Renal cortex interstitium (tissue), 15 donors: ENCODE measurements at places on chromosomes 13 and 19. TPM values are rescaled to one million over a fixed set of nuclear protein-coding genes. Genes with fewer than 3 reads are reported as not detected.

GRCh38 chr19:17633700-17634099 lies 54.5 kb downstream of the UNC13A start:
- no peak for DNase-seq

DNA sequence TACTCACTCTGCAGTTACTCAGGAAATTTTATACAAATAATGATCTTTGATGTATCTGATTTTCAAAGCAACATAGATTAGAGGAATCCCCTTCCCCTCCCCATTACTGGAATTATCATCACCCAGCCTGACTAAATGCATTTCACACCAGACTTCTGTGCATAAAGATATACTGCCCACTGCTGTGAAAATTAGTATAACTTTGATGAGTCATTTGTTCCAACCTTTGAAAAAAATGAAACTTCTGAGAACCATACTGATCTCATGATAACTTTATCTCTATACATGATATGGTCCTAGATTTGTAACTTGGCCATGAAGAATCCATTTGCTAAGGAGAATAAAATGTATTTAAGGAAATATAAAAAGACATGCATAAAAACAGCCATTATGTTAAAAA lies 63.9 kb downstream of the GPC6 start:
- no peak for DNase-seq

The GZMM gene
- 0.29 TPM for polyA plus RNA-seq

The ZNF780B gene
- polyA plus RNA-seq = 22.8 TPM

The PRODH2 gene
- 28.7 TPM for polyA plus RNA-seq

- peak; percentile 7 for DNase-seq
These were observed 830.2 kb upstream of the SPRY2 start for GRCh38 chr13:81171065-81171647.

DNA sequence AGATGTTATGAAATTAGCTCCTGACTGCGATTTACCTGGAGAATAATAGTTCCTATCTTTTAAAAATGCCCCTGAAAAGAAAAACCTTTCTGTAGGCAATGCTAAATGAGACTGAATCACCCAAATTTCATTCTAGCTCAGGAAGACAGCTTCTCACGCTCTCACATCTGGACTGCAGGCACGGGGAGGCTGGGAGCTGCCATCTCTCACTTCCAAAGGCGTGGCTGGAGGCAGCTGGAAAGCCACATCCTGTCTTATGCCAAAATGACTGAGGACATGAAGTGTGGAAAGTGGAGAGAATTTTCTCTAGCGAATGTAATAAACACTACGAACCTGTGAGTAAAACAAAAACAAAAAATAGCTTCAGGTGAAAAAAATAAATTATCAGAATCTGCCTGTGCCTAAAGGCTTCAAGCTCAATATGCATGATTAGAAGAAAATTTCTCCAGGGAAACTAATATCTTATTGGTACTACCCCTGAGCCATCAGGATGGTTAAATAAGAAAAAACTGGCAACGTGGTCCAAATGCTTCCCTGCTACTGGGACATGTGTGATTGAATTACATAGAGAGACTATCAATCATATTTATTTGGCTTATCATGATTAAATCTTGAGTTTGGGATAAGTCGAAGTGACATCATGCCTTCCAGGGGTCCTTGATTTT lies 58.1 kb upstream of the UBL3 start:
- DNase-seq = no peak

DNA sequence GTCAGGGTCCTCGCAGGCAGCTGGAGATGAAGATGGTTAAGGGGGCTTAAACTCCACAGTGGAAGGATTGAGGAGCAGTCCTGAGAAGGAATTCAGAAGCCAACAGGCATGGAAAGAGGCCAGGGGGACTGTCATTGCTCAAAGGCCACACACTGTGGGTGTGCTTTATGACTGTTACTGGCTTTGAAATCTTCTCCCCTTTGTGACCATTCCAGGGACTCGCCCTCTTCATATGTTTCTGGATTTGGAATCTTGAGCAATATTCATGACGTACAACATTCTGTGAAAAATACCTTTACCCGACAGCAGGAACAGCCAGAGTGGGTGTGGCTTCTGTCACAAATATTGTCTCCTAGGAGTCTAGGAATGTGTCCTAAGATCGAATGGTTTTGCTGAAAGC lies 16.6 kb downstream of the CEACAM7 start:
- no peak for DNase-seq

The GIPR gene
- 1.6 TPM for polyA plus RNA-seq

DNA sequence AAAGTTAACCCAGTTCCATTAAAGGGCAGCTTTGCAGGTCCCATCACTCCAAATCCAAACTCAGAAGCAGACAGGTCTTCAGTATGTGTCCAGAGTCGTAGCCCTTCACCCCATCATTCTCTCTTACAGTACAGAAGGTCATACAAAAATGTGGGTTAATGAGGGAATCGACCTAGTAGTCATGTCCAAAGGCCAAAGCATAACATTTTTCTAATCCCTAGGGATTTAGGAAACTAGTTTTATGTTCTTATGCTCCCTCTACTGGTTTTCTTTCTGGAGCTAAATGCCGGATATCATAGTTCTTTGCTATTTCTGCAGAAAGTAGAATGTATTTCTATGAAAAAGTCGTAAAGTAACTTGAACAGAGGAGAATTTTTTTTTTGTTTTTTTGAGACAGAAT lies 72.2 kb downstream of the DHRS12 start:
- DNase-seq = no peak

The ZNF723 gene
- 0.09 TPM for polyA plus RNA-seq

- DNase-seq = no peak
These were observed 174.0 kb downstream of the DCT start for GRCh38 chr13:94305463-94305862.

- no peak for DNase-seq
These were observed 9.9 kb upstream of the FPR3 start for GRCh38 chr19:51784922-51785690.

GRCh38 chr13:97308735-97309429 lies 86.7 kb downstream of the MBNL2 start:
- DNase-seq = no peak

GRCh38 chr19:33809960-33810359 lies 13.3 kb downstream of the KCTD15 start:
- DNase-seq = no peak

The WDR88 gene
- polyA plus RNA-seq = 1.3 TPM

The C13orf42 gene
- 0.47 TPM for polyA plus RNA-seq

- no peak for DNase-seq
These were observed 364.7 kb downstream of the ENOX1 start for GRCh38 chr13:43422116-43422515.

DNA sequence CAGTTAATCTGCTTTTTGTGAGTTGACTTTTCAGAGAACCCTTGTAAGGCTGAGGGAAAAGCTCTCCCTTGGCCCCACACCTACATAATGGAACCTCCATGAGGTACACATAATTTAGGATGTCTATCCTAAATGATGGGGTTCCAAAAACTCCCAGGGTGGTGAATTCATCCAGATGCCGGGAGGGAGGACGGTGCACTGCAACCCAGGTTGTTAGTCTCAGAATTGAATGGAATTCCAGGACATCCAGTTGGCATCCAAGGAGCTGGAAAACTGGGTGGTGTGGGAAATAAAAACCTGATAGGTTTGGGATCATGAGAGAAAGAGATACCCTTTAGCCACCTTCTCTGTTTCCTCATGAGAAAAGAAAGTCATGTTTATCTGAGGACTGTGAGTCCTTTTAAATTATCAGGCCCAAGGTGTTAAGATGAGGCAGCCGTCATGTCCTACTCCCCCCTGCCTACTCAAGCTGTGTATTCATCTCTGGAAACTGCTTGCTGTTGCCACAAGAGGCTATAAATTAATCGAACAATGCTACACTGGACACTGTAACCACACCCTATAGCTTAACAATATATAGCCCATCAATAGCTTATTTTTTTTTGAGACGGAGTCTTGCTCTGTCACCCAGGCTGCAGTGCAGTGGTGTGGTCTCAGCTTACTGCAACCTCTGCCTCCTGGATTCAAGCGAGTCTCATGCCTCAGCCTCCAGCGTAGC lies 49.5 kb downstream of the C13orf46 start:
- DNase-seq = no peak

- DNase-seq = no peak
These were observed 35.3 kb upstream of the CD177 start for GRCh38 chr19:43318203-43318602.

DNA sequence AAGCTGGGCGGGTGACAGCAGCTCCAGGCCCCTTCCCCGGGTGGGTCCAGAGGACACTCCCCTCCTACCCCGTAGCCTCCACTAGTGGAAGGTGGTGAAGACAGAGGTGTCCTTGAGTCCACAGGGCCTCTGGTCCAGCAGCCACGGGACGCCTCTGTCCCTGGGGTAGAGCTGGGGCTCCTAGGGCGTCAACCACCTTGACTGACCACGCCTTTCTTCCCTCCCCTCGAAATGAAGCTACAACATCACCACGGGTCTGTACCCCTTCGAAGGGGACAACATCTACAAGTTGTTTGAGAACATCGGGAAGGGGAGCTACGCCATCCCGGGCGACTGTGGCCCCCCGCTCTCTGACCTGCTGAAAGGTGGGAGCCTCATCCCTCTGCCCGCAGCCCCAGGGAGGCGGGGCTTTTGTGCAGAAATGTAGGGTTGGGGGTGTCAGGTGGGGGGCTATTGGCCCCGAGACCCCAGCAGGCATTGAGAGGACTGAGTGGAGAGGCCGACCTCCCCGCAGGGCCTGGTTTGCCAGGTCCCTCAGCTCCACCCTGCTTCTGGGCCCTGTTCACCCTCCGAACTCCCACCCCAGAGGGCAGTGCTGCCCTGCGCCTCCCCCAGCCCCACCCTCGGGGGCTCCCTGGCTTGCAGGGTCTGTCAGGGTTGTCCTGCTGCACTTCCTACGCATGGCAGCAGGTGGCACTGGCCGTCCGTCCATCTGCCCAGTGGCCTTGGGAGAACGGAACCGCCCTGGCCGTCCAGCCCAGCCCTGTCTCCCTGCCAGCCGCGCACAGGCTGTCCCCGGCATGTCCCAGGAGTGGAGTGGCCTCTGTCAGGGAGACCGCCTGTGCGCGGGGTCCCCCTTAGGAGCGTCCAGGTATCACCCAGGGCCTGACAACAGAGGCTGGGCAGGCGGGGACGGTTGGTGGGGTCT lies 15.7 kb downstream of the STK11 start:
- no peak for DNase-seq

The PSG11 gene
- polyA plus RNA-seq = 0.30 TPM

DNA sequence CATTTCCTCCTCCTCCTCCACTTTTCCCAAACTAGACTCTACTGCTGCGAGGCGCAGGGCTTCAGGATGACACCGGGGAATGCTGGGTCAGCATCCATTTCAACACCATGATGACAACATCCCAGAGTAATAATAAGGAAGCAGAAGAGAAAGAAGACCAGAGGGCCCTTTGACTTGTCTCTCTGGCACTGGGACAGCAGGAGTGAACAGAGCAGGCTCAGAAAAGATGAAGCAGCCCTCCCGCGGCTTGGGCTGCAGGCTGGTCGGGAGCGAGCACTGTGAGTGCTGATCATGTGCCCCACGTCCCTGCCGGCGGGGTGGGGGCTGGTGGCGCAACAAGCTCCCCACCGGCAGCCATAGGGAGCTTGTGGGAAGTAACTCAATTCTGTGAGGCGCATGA lies 30.5 kb downstream of the RANBP3 start:
- DNase-seq = no peak

DNA sequence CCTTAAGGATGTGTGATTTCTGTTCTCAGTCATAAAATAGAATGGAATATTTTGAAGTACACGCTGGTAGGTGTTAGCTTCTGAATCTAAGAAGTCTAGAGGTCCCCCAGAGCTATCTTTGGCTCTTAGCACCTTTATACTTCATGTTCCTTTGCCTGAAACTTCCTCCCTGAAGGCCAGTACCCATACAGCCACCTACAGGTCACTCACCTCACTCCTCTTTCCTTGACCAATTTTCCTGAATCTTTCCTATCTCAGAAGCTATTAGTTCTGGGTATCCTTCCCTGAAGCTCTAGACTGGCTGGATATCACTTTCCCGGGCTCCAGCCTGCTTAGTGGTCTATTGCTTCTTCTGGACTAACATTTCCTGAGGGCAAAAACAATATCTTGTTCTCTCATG lies 93.4 kb upstream of the EDNRB start:
- DNase-seq = no peak

The ATP4B gene
- 0.89 TPM for polyA plus RNA-seq

DNA sequence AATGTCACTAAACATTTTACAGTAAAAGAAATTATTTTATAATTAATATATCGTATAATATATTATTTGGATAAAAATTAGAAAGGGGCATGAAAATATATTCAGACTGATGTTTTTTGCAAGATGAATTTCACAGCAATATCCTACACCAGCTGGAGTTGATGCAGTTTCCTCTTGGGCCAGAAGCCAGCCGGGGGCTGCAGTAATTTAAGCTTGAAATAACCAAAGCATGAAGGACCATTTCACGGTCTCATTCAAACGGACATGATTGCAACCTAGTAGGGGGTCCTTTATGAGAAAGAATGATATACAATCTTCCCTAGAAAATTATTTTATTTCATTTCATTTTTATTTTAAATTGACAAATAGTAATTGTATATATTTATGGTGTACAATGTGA lies 797.2 kb upstream of the PCDH9 start:
- no peak for DNase-seq

The ERICH6B gene
- polyA plus RNA-seq = 2.4 TPM

The AMH gene
- polyA plus RNA-seq = 0.28 TPM

DNA sequence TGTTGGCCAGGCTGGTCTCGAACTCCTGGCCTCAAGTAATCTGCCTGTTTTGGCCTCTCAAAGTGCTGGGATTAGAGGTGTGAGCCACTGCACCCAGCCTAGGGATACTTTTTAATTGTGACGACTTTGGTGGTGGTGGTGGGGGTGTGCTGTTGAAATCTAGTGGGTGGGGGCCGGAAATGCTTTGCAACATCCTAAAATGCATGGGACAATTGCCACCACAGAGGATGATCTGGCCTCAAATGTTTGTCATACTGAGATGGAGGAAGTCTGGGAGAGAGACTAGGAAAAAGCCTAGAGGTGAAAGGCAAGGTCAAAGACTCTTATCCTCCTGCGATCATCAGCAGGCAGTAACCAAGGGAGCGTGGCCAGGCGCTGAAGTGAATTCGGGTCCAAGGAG lies 1.4 kb downstream of the NWD1 start:
- no peak for DNase-seq

DNA sequence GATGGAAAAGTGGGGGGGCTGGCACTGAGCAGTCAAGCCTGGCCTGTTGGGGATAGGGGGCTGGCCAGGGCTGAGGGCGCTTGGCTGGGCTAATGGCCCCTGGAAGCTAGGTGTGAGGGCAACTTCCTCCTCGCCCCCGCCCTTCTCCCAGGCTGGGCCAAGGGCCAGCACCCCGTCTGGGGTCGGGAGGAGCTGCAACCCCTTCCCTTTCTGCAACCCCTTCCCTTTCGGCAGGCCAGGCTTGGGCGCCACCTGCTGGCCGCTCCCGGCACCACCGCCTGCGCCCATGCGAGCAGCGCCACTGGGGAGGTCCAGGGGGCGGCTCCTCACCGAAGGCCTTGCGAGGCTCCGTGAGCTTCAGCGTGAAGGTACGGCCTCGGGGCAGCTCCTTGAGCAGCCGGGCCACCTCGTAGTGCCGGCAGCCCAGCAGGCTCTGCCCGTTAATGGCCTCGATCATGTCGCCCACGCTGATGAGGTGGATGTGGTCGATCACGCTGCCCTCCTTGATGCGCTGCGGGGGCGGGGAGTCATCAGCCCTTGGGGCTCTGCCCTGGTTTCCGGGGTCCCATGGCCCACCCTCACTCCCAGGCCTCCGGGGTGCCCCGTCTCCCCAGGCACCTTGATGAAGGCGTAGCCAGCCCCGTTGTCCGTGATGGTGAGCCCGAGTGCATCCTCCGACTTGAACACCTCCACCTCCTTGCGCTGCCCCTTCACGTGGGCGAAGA lies 5.0 kb upstream of the PTGER1 start:
- peak; percentile 76 for DNase-seq
